ENCODE measurements at places on chromosomes 13 and 19.

DNA sequence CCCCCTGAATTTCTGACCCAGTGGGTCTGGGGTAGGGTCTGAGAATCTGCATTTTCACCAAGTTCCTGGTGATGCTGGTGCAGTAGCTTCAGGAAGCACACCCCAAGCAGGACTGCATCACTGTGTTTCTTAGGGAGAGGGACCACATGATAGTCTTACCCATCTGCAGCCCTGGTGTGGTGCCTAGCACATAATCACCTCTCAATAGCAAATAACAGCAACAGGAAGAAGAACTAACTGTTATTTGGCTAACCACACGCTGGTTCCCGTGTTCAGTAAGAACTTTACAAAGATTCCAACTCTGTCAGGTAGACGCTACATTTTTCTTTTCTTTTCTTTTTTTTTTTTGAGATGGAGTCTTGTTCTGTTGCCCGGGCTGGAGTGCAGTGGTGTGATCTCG is 41.9 kb upstream of the SPATA13 start:
- no peak for DNase-seq

- no peak for DNase-seq
Measured at GRCh38 chr13:27827646-27828045, 35.4 kb downstream of the GSX1 start.

- DNase-seq, result no peak
Measured at GRCh38 chr19:32129141-32129540, 216.3 kb upstream of the ZNF507 start.

DNA sequence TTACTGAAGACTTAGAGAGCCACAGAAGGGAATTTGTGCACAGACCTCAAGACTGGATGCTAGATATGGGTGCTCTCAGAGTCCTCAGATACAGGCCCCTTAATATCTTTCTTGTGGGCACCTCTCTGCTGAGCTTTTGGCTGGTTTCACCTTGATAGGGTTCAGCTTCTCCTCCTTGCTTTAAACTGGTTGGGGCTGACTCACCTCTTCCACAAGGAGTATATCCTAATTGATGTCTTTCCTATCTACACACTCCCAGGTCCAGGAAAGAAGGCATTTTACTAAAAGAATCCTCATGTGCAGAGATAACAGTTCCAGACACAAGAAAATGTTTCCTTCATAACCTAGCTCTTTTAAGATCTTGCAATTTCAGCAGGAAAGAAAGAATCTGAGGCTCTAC is 284.4 kb downstream of the NDFIP2 start:
- no peak for DNase-seq

GRCh38 chr13:73370066-73370465 is 311.3 kb downstream of the KLF5 start:
- DNase-seq, result no peak

- DNase-seq, result no peak
Measured at GRCh38 chr13:96460609-96461008, 370.7 kb downstream of the HS6ST3 start.

- peak; percentile 61 for DNase-seq
Measured at GRCh38 chr19:41123716-41124294, 9.6 kb downstream of the CYP2F1 start.

DNA sequence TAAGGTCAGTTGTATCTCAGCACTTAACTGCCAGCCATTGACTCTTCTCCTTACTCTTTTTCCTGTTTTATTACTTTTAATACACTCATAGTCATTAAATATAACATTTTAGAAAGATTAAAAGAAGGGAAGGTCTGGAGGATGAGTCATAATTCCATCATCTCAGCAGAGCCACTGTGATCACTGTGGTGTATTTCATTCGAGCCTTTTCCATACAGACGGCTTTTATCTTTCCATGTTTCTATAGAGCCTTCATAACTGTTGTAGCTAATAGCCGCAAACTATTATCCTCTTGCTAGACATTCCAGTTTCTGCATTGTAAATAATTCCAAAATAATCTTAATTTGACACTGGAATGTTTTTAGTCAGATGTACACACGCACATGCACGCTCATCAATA is 4.7 kb upstream of the FLT1 start:
- DNase-seq, result no peak

DNA sequence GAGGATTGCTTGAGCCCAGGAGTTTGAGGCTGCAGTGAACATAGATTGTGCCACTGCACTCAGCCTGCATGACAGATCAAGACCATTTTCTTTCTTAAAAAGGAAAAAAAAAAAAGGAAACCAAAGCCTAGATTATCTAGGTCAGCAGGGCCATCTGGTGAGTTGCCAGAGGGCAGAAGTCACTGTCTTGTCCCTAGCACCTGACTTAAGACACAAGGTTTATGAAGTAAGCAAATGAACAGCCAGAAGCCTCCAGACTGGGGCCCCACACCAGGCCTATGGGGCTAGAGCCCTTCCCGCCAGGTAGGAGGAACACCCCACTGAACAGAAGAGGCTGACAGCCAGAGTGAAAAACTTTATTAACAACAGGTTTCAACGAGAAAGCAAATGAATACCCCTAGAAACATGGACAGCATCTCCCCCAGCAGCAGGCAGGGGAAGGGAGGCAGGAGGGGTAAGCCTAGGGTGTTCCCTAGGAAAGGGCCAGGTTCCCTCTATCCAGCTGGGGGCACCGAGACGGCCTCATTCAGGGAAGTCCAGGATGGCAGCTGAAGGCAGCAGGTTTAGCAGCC is 1.2 kb downstream of the WDR83 start:
- peak; percentile 49 for DNase-seq

DNA sequence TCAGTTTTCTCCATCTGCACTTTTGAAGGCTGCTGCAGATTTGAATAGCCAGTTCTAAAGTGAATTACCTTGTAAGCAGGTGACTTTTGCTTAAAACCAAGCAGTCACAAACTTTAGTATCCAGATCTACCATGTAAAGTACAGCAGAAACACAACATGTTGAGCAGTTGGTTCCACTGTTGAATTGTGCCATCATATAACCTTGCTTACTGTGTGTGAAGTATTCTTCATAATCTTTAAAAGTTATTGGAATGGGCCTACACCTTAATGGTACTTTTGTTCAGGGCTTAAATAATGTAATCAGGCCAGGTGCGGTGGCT is 23.2 kb upstream of the MTUS2 start:
- no peak for DNase-seq

- no peak for DNase-seq
Measured at GRCh38 chr19:41217741-41218140, 1.3 kb upstream of the AXL start.

DNA sequence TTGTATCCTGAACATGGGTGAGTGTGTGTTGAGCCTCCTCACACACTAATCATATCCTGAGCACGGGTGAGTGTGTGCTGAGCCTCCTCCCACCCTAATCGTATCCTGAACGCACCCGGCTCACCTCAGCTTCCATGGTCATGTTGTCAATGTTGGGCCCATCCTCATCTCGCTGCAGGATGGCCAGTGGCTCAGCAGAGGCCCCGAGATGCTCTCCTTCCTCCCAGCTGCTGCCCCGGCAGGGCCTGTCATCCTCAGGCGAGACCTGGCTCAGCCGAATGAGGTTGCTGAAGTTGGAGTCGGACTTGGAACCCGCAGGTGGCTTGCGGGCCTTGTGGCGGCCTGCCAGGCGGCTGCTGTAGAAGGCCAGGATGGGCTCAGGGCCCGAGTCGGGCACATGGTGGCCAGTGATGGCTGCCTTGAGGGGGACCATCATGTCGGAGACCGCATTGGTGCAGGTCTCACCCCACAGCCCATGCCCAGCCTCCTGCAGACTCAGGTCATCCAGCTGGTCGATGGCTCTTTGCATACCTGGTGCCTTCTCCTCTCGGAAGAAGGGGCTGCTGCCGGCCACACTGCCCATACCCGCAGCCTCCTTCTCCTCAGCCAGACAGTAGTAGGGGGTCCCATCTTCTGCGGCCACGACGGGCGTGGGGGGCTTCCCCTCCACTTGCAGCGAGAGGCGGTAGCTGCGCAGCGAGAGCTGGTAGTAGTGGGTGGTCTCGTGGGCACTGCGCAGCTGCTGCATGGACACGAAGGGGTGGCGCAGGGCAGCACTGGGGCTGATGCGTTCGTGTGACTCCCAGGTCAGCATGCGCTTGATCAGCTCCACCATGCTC is 9.6 kb downstream of the HIPK4 start:
- no peak for DNase-seq

- no peak for DNase-seq
Measured at GRCh38 chr19:42048992-42049391, 21.0 kb downstream of the GRIK5 start.

DNA sequence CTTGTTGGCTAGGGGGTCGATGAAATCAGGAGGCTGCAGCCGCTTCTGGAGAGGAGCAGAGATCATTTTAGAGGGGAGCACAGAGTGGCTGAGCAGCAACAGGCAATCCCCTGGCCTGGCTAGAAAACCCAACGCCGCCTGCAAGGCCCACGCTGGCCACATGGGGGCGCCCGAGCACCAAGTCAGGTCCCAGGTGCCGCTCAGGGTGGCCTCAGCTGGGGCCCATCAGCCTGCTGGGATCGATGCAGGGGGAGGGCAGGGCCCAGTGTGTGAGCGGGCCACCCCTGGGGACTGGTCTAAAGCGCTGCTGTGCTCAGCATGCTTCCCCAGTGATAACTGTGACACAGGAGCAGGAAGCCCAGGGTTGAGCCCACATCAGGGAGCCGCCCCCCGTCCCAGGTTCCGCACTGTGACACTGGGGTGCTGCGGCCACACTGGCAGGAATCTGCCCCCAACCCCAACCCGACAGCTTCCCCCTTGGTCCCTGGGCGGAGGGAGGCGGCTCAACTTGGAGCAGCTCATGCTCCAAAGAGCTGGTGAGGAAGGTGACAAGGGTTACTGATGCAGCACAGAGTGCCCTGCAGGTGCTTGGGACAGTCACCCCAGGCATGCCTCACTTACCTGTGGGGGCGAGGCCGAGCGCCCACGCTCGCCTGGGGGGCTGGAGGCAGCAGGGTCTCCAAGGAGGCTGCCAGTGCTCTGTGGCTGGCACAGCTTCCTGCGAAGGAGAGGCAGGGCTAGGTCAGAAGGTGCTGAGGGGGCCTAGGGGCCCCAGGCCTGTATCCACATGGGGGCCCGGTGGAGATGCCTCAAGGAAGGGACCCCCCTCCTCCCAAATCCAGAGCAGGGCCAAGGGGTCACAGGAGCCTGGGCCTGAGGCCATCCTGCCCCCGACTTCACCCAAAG is 13.3 kb upstream of the ISYNA1 start:
- peak; percentile 89 for DNase-seq

GRCh38 chr13:49567491-49567890 is 17.9 kb downstream of the RCBTB1 start:
- no peak for DNase-seq

GRCh38 chr13:50318887-50319286 is 303.6 kb downstream of the KCNRG start:
- DNase-seq, result no peak

Data from suppressor macrophage (primary cell).